Astrocyte (in vitro differentiated cells and primary cell): ENCODE measurements at places on chromosomes 3 and 15. TPM values are rescaled to one million over a fixed set of nuclear protein-coding genes. Genes with fewer than 3 reads are reported as not detected.

The PRR20G gene
- total RNA-seq = not detected in 2 replicates

The GOLGA8S gene
- 0.14 and 0.26 TPM in 2 replicates for total RNA-seq

DNA sequence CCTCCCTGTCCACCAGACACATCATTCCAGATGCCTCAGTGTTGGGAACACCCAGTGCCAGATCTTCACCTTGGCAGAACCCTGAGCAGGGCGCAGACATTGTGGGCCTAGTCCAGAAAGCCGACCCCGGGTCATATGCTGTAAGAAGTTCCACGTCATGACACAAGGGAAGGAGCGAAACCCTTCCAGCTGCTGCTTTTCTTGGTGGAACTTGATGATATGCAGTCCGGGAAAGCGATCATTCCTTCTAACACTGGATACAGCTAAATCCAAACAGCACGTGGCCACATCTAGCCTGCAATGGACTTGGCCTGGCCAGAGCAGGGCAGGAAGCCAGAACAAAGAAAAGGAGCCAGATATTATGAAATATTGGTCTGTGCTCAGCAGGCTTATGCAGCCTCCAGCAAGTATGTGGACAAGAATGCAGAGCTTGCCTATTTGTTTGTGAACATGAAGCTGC is 22.0 kb downstream of the GASK1A start:
- peak; percentile 86 for DNase-seq

DNA sequence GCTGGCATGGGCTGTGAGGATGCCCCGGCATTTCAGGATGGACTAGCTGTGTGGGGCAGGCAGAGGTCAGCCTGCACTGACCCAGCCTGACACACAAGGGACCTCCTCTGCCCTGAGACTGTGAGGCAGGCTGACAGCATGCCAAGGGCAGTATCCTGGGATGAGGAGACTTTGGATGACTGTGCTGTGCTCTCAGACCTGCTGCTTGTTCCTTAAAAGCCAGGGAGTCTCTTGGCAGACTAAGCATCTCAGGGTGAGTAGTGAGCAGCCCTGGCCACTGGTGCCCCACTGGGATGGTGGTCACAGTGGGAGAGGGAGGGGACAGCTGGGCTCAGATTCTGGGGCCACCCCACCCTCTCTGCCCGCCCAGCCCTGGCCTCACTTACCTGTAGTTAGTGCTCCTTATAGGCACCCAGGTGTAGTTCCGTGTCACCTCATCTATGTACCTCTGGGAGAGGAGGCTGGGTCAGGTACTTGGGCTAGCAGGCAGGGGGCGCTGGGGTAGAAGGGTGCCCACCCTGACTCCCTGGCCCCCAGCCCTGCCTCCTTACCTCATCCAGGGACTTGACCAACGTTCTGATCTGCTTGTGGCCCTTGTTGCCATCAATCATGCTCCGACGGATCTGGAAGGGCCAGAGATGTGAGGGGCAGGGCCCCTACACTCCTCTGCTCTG is 16.1 kb upstream of the TMEM115 start:
- DNase-seq = no peak

- no peak for DNase-seq
Measured at GRCh38 chr3:184725176-184725719, 13.4 kb upstream of the MAGEF1 start.

GRCh38 chr15:101440846-101441590 is 48.5 kb downstream of the PCSK6 start:
- DNase-seq = no peak

GRCh38 chr15:73632670-73633058 is 525 bp downstream of the NPTN start:
- no peak for DNase-seq

- DNase-seq = no peak
Measured at GRCh38 chr15:35630532-35630931, 84.6 kb upstream of the DPH6 start.

GRCh38 chr3:61686228-61686648 is 124.9 kb downstream of the PTPRG start:
- no peak for DNase-seq
